ENCODE measurements at places on chromosomes 7 and 10. TPM values are rescaled to one million over a fixed set of nuclear protein-coding genes. Genes with fewer than 3 reads are reported as not detected.

Gene MAT1A
- total RNA-seq, result not detected

Gene EGR2
- total RNA-seq, result 0.92 TPM

- peaks cover 1% of the 10 kb centered on the region for H3K4me1 ChIP-seq
- no peak for DNase-seq
- H3K36me3 ChIP-seq, result no peaks in the 10 kb centered on the region
These were observed 70.5 kb downstream of the TES start for GRCh38 chr7:116280803-116281202.

DNA sequence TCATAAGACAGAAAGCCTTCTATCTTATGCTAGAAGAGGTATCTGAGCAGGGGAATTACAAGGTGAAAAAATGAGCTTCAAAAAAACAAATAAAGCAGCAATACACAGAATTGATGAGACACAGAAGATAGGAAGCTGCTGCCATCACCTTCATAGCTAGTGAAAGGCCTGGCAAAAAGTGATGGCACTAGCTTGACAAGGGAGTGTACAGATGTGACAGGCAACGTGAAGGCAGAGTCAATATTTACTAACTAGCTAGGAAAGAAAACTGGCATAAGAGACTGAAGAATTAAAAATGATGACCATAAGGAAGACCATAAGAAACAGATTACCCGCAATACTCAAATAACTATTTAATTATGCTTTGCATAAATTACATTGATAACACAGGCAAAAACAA lies 9.4 kb downstream of the GPR22 start:
- no peak overlapping the region for H3K27ac ChIP-seq
- no peaks in the 10 kb centered on the region for H3K4me1 ChIP-seq
- H3K27me3 ChIP-seq, result no peaks in the 10 kb centered on the region

GRCh38 chr7:99440195-99440594 lies 1.5 kb downstream of the CPSF4 start:
- no peaks in the 10 kb centered on the region for H3K27me3 ChIP-seq
- peak overlapping the region; percentile 85 for H3K27ac ChIP-seq
- H3K4me1 ChIP-seq, result peaks cover 38% of the 10 kb centered on the region

- no peak for DNase-seq
- no peaks in the 10 kb centered on the region for H3K36me3 ChIP-seq
- no peak overlapping the region for H3K4me3 ChIP-seq
These were observed 3.0 kb upstream of the NRP1 start for GRCh38 chr10:33337326-33337957.

- H3K4me1 ChIP-seq, result peaks cover 3% of the 10 kb centered on the region
- H3K36me3 ChIP-seq, result no peaks in the 10 kb centered on the region
These were observed 23.5 kb downstream of the ASB4 start for GRCh38 chr7:95509199-95509598.

Measured in activated CD4-positive, alpha-beta T cell treated with anti-CD3 and anti-CD28 coated beads, Interleukin-2, amount 10 ng/mL, durations not matched to agents 7 days and 5 days (primary cell).